Thoracic aorta endothelial cell (primary cell): ENCODE measurements at places on chromosomes 6 and 20. TPM values are rescaled to one million over a fixed set of nuclear protein-coding genes. Genes with fewer than 3 reads are reported as not detected.

The BTN1A1 gene
- total RNA-seq, result not detected in 2 replicates

The FUCA2 gene
- 41.2 and 61.5 TPM in 2 replicates for total RNA-seq

The BMP6 gene
- total RNA-seq, result 203 and 233 TPM in 2 replicates

The SLC12A5 gene
- total RNA-seq, result under 0.01 and 0.22 TPM in 2 replicates

The MDC1 gene
- total RNA-seq, result 12.0 and 18.2 TPM in 2 replicates

The SFTA2 gene
- not detected in 2 replicates for total RNA-seq

The LINC00237 gene
- total RNA-seq, result not detected in 2 replicates

The SIRPB1 gene
- 0.14 and 0.80 TPM in 2 replicates for total RNA-seq

The IP6K3 gene
- not detected in 2 replicates for total RNA-seq

The ALDH8A1 gene
- total RNA-seq, result 0.14 and 0.27 TPM in 2 replicates

The LCA5 gene
- total RNA-seq, result 6.8 and 7.3 TPM in 2 replicates

The SPEF1 gene
- total RNA-seq, result 0.13 TPM in 1 of 2 replicates, not detected in the other

The PGC gene
- not detected in 2 replicates for total RNA-seq

The LY6G6F gene
- not detected in 2 replicates for total RNA-seq

The OR2B6 gene
- not detected in 2 replicates for total RNA-seq

The TOMM6 gene
- total RNA-seq, result 172 and 198 TPM in 2 replicates

The NOTCH4 gene
- 32.6 and 103 TPM in 2 replicates for total RNA-seq

The DEFB132 gene
- not detected in 2 replicates for total RNA-seq

The CAP2 gene
- total RNA-seq, result 4.5 and 9.4 TPM in 2 replicates

The ID1 gene
- 151 and 204 TPM in 2 replicates for total RNA-seq

The TNFRSF6B gene
- 13.2 and 15.5 TPM in 2 replicates for total RNA-seq
